ENCODE measurements at places on chromosomes 4 and X.

- DNase-seq, result no peak
Observed at GRCh38 chr4:180486342-180486741, 1756.9 kb upstream of the TENM3 start.

DNA sequence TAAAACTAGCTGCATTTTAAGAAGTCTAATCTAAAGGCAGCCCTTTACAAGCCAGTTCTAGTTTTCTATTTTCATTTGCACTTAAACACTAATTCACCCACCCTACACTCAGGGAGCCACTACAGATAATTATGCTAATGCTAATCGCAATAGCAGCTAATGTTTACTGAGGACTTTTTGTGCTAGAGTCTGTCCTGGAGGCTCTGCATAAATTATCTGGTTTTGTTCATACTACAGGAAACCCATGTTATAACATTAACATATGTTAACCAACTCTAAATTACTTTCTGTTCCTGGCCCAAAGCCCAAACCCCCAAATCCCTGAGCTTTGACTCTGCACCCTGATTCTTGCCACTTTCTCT, 480 bp upstream of the RADX start:
- DNase-seq, result no peak

GRCh38 chr4:23873717-23874535, 15.9 kb downstream of the PPARGC1A start:
- no peak for DNase-seq

DNA sequence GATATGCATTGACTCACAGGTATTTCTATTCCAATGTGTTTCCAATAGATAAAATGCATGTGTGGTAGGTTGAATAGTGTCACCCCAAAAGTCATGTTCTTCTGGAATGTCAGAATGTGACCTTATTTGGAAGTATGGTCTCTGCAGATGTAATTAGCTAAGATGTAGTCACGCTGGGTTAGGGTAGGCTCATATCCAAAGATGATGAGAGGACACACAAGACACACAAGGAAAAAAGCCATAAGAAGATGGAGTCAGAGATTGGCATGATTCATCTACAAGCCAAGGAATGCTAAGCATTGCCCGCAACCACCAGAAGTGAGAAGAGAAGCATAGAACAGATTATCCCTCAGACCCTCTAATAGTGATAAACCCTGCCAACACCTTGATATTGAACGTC, 17.5 kb downstream of the ZNF330 start:
- DNase-seq, result no peak

- no peak for DNase-seq
Observed at GRCh38 chr4:118557298-118557851, 127.8 kb upstream of the METTL14 start.

- DNase-seq, result no peak
Observed at GRCh38 chr4:108170631-108171338, 2.1 kb upstream of the LEF1 start.

GRCh38 chr4:71406459-71406963, 67.7 kb downstream of the SLC4A4 start:
- DNase-seq, result no peak

- peak; percentile 20 for DNase-seq
Observed at GRCh38 chr4:39976945-39977488, 694 bp downstream of the PDS5A start.

- no peak for DNase-seq
Observed at GRCh38 chrX:119667111-119667878, 25.7 kb downstream of the SEPTIN6 start.

- DNase-seq, result no peak
Observed at GRCh38 chrX:136816975-136817374, 36.2 kb upstream of the ARHGEF6 start.

DNA sequence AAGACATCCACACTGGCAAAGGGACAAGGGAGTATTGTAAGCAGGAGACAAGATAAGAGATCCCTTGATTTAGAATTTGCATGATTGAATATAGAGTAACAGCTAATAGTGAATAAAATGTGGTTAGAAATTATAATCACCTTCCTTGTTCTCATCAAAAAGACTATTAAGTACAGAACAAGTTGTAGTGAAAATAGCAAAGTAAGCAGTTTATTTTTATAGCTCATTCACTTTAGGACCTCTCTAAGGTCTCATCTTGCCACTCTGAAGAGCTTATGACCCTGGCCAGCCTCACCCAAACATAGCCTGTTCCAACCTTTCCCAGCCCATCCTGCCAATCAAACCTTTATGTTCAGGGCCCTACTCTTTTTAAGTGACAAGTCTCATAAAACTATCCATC, 30.6 kb downstream of the MID2 start:
- DNase-seq, result no peak

GRCh38 chr4:137367620-137368019, 164.7 kb downstream of the PCDH18 start:
- no peak for DNase-seq

DNA sequence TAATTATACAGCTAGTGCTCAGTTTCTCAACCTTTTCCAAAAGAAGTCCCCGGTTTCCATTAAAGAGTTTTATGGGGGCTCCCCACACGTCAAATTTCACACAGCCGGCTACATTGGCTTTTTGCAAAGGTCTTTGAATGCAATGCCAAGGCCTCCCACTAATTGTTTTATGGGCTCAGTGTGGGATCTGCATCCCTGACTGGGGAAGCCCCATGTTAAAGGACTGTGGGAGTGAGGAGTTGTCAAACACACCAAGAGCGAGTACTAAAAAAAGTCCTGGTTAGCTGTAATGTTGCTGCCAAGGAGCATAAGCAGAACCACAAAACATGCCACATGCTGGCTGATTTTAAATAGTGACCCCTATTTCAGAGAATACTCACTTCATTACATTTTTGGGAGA, 162.6 kb downstream of the BMPR1B start:
- no peak for DNase-seq

- DNase-seq, result no peak
Observed at GRCh38 chr4:167239627-167240026, 5.3 kb upstream of the SPOCK3 start.

DNA sequence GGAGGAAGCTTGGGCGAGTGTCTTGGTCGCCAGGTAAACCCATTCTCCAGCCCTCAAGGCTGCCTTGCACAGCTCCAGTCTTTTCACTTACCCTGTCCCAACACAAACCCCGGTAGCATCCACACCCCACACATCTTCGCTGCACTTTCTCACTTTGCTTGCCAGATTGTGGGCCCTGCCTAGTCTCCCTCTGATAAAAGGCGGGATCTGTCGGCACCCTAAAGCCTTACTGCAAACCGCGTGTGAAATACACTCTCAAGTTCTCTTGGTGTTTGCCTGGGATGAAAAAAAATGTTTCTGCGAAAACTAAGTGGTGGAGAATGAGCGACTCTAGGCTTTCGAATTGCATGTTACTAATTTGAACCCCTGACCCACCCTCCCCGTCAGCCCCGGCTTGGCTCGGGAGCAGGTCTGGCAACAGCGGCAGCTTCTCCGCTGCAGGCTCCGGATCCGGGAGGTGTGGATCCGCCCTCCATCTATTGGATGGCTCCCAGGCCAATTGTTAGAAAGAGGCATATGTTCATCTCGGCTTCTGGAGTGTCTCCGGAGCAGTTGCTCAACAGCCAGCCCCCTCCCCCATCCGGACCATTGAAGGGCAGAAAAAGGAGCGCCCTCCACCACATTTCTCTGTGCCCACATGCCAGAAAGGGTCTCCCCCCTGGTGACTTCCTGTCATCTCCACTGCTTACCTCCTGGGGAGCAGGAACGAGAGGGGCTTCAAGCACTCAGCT, 3.0 kb upstream of the CITED1 start:
- DNase-seq, result no peak

GRCh38 chrX:26597981-26598380, 382.0 kb downstream of the MAGEB5 start:
- no peak for DNase-seq

DNA sequence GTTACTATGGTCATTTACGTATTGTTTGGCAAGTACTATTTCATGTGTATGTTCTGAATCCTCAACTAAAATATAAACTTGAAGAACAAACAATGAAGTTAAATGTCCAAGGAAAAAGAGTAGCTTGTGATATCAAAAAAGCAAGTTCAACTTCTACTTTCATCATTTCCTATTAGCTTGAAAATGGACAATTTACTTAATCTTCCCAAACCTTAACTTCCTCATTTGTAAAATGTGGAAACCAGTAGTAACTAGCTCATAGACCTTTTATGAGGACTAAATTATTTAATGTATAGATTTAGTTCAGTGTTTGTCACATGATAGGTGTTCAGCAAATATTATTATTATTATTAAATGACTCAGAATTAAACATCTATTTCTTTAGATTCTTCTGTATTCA, 276.8 kb upstream of the TET2 start:
- no peak for DNase-seq

- no peak for DNase-seq
Observed at GRCh38 chrX:84186603-84187532, 1.1 kb downstream of the RPS6KA6 start.

DNA sequence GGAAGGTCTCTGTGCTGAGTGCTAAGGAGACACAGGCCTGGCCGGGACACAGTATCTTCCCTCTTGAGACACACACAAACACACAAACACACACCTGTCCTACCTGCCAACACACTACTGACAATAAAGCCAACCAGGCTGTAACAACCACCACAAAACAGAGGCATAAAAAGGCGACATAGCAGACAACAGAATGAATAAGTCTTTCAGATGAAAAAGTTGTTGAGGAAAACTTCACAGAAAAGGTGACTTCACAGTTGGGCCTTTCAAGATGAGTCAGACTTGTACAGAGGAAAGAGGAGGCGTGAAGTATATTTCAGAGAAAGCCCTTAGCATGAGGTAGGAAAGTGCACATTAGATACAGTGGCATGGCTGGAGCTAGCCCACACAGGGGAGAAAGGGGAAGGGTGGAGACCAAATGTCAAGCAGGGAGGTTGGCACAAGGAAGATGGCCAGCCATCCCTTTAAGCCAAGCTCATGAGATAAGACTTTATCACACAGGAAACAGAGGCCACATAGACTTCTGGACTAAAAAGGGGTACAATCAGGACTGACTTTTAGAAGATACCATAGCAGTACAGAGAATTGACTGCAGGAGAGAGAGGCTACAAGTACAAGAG, 54.0 kb downstream of the SLC9A7 start:
- no peak for DNase-seq

- DNase-seq, result peak; percentile 24
Observed at GRCh38 chrX:133215747-133216146, 2.4 kb downstream of the TFDP3 start.

DNA sequence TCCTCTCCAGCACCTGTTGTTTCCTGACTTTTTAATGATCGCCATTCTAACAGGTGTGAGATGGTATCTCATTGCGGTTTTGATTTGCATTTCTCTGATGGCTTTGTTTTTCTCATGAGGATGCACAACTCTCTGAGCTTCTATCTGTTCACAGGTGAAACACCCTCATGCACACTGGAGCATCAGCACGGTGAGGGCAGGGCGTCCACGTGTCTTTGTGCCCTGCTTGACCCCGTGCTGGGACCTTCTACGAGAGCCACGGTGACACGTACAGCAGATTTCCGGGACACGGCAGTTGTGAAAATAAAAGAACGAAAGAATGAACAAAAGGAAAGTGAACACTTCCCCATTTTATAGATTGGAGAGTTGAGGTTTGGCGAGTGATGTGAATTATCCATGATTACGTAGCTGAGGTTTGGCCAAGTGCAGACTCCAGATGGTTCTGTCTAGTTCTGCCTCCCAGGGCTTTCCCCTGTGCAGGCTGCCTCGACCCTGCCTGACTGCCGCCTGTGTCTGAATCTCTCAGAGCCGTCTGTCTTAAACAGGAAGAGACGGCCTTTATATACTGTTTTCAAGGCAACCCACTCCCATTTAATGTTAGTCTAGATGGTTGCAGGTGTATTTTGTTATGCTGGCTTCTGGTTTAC, 67.8 kb upstream of the SORBS2 start:
- DNase-seq, result no peak

GRCh38 chr4:128737098-128737513, 72.4 kb upstream of the JADE1 start:
- no peak for DNase-seq

- DNase-seq, result no peak
Observed at GRCh38 chr4:5971078-5971450, 47.2 kb downstream of the C4orf50 start.

DNA sequence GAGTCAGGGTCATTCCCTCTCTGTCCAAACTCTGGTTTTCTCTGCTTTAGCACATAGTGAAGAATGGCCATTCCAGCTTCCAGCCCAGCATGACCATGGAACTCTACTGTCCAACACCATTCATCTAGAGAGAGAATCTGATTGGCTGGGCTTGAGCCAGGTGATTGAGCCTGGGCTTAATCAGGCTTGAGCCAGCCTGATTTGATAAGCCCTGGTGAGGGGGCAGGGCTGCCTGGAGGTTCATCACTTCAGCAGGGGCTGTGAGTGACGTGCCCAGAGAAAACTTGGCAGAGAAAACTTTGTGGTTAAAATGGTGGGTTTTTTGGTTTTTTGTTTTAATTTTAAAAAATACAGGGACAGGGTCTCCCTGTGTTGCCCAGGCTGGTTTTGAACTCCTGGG, 62.5 kb downstream of the KIAA0232 start:
- DNase-seq, result no peak

DNA sequence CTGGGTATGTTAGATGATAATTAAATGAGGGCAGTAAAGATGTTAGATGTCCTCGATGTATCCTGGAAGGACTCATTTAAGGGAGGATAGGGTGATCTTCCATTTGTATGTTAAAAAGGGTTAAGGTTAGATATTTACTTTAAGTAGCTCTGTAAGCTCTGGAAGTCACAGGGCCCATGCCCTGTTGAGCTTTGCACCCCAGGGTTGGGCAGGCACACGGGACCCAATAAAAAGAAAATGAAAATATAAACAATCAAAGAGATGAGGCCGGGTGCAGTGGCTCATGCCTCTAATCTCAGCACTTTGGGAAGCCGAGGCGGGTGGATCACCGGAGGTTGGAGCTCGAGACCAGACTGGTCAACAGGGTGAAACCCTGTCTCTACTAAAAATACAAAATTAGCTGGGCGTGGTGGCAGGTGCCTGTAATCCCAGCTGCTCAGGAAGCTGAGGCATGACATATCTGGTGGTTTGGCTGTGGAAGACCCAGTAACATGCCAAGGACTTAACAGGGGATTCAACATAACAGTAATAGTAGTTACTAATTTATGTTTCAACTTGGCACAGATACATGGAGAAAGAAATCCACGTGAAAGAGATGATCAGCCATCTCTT, 16.9 kb upstream of the PHEX start:
- DNase-seq, result no peak
